Chondrocyte (in vitro differentiated cells): ENCODE measurements at places on chromosomes 1 and 21. TPM values are rescaled to one million over a fixed set of nuclear protein-coding genes. Genes with fewer than 3 reads are reported as not detected.
A peak's percentile ranks its signal among the peaks of the same experiment; 100 is the strongest.

- no peaks in the 10 kb centered on the region for H3K36me3 ChIP-seq
- H3K27ac ChIP-seq, result no peak overlapping the region
- peaks cover 25% of the 10 kb centered on the region for H3K27me3 ChIP-seq
- H3K4me3 ChIP-seq, result no peak overlapping the region
- peaks cover 9% of the 10 kb centered on the region for H3K4me1 ChIP-seq
Measured at GRCh38 chr1:54995013-54995760, 3.5 kb upstream of the BSND start.

DNA sequence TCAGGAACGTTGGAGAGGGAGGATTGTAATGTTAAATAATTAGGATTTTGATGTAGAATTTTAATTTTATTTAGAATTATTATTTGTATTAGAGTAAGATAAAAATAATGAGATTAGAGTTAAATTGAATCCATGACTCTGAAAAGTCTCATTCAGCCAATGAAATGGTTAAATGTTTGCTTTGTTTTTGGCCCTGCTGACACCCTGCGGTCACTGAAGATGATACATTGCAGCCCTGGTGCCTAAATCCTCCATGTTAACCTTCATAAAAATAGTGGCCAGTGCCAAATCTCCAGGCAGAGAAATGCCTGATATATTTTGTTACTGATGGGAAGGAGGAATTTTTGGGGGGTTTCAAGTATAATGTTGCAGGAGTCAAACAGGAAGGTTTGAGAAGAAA is 27.3 kb upstream of the RLF start:
- DNase-seq, result no peak
- H3K27me3 ChIP-seq, result peaks cover 16% of the 10 kb centered on the region
- no peaks in the 10 kb centered on the region for H3K4me1 ChIP-seq
- H3K36me3 ChIP-seq, result peaks cover 1% of the 10 kb centered on the region

GRCh38 chr1:211632808-211633523 is 42.5 kb downstream of the NEK2 start:
- no peaks in the 10 kb centered on the region for H3K36me3 ChIP-seq
- H3K4me1 ChIP-seq, result peaks cover 47% of the 10 kb centered on the region
- H3K27me3 ChIP-seq, result no peaks in the 10 kb centered on the region
- H3K4me3 ChIP-seq, result no peak overlapping the region
- peak; percentile 74 for DNase-seq

GRCh38 chr1:157095091-157095490 is 4.5 kb downstream of the ETV3L start:
- H3K27ac ChIP-seq, result no peak overlapping the region
- H3K4me3 ChIP-seq, result no peak overlapping the region
- H3K4me1 ChIP-seq, result peaks cover 6% of the 10 kb centered on the region
- no peak for DNase-seq

- peaks cover 26% of the 10 kb centered on the region for H3K4me1 ChIP-seq
- H3K4me3 ChIP-seq, result no peak overlapping the region
- H3K36me3 ChIP-seq, result no peaks in the 10 kb centered on the region
- H3K27ac ChIP-seq, result no peak overlapping the region
- H3K27me3 ChIP-seq, result no peaks in the 10 kb centered on the region
Measured at GRCh38 chr1:26373281-26373680, 731 bp upstream of the ZNF683 start.

DNA sequence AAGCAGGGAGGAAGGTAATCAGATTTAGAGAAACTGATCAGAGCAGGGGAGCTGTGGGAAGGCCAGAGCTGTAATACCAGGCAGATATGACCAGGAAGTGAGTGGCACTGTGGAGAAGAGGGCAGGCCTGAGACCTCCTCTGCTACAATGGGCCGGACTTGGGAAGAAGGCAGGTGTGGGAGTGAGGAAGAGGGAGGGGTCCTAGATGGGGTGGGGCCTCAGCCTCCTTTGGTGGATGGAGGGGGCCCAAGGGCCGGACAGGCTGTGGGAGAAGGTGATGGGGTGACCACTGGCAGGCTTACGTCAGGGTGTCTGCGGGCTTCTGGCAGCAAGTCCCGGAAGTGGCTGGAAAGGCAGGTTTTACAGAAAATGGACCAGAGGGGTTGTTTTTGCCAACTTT is 5.0 kb upstream of the HPCA start:
- no peak for DNase-seq
- H3K36me3 ChIP-seq, result no peaks in the 10 kb centered on the region
- H3K4me3 ChIP-seq, result no peak overlapping the region
- peaks cover 20% of the 10 kb centered on the region for H3K27me3 ChIP-seq
- H3K27ac ChIP-seq, result no peak overlapping the region

- H3K4me1 ChIP-seq, result peaks cover 12% of the 10 kb centered on the region
- H3K27me3 ChIP-seq, result no peaks in the 10 kb centered on the region
- DNase-seq, result no peak
- no peak overlapping the region for H3K4me3 ChIP-seq
- peaks cover 3% of the 10 kb centered on the region for H3K36me3 ChIP-seq
Measured at GRCh38 chr1:180916771-180917170, 4.1 kb downstream of the KIAA1614 start.

ARHGEF10L gene
- 27.3 to 40.6 TPM (median 40.0 TPM) in 3 replicates for total RNA-seq

MANEAL gene
- 3.9 to 4.2 TPM (median 4.0 TPM) in 3 replicates for total RNA-seq

CLCA4 gene
- not detected in 3 replicates for total RNA-seq

FOXD2 gene
- 0.90 to 1.0 TPM (median 1.0 TPM) in 3 replicates for total RNA-seq

APCS gene
- not detected in 3 replicates for total RNA-seq

NPHS2 gene
- total RNA-seq, result not detected in 3 replicates

ZNF683 gene
- not detected in 3 replicates for total RNA-seq
